ENCODE measurements at places on chromosomes 11 and 22. TPM values are rescaled to one million over a fixed set of nuclear protein-coding genes. Genes with fewer than 3 reads are reported as not detected.
A peak's percentile ranks its signal among the peaks of the same experiment; 100 is the strongest.

GRCh38 chr11:62823677-62824076 is 8.2 kb downstream of the STX5 start:
- H3K27ac ChIP-seq = no peak overlapping the region
- no peaks in the 10 kb centered on the region for H3K27me3 ChIP-seq
- no peak overlapping the region for H3K4me3 ChIP-seq
- no peaks in the 10 kb centered on the region for H3K4me1 ChIP-seq
- peaks cover 72% of the 10 kb centered on the region for H3K36me3 ChIP-seq

DNA sequence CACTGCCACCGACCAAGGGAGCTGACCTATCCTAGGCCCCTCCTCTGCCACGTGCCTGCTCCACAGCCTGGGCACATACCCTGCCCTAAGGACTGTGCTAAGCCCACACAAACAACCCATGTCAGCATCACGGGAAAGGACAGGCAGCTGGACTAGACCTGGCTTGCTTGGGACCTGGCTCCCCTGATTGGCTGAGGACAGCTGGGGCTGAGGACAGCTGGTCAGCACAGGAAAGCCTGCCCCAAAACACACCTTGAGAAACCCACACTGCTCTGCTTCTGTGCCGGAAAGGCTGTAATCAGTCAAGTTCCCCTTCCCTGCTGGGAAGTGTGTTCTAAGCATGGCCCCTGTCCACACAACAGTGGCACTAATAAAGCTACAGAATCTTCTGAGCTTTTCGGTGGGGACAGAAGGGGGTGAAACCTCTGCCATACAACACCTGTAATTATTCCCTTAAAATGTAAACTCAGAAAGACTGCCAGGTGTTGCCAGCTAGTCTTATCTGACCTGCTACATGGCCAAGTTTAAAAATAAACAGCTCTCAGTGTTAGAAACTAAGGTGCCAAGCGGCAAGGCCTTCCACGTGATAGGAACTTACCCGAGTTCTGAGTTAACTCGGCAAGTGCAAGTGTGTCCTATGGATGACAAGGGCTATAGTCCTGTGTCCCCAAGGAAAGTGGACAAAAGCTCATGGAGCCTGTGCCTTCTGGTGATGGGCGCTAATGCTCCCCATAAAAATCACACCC is 35.7 kb upstream of the ARFGAP3 start:
- DNase-seq = no peak
- no peak overlapping the region for H3K4me3 ChIP-seq
- peaks cover 21% of the 10 kb centered on the region for H3K36me3 ChIP-seq
- no peak overlapping the region for H3K27ac ChIP-seq
- no peaks in the 10 kb centered on the region for H3K4me1 ChIP-seq

DNA sequence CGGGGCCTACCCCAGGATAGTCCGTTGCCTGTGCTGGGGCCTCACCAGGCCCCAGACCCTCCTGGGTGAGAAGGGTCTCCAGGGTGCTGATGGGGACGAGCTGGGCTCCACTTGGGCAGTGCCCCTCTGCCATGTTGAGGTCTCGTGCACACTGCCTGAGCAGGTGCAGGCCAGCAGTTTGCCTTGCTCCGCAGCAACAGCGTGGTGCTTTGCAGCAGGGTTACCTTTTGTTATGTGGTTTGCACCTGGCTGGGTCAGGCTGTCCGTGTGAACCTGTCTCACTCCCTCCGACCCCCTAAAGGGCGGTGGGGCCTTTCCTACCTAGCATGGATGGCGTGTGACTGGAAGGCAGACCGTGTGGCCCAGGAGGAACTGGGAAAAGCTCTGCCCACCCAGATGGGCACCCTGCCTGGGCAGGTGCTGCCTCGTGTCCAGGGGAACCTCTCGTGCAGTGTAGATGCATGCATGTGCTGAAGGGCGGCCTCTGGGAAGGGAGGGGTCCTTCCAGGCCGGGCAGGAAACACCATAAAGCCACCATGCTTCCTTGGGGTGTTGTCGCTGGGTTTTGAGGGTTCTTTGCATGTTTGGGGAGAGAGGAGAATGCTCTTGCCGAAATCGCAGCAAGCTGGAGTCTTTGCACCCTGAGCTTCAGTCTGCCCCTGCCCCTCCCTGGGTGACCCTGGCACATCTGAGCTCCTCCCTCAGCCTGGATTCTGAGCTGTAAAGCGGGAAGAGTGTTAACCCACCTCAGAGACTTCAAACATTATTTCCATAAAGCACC is 75.4 kb upstream of the PPARA start:
- no peaks in the 10 kb centered on the region for H3K27me3 ChIP-seq
- H3K4me3 ChIP-seq = no peak overlapping the region
- no peak overlapping the region for H3K27ac ChIP-seq
- H3K36me3 ChIP-seq = no peaks in the 10 kb centered on the region
- no peaks in the 10 kb centered on the region for H3K4me1 ChIP-seq
- no peak for DNase-seq

GRCh38 chr11:12410006-12410728 is 32.8 kb downstream of the PARVA start:
- H3K27ac ChIP-seq = no peak overlapping the region
- H3K4me1 ChIP-seq = no peaks in the 10 kb centered on the region
- H3K4me3 ChIP-seq = no peak overlapping the region
- peaks cover 16% of the 10 kb centered on the region for H3K27me3 ChIP-seq
- no peaks in the 10 kb centered on the region for H3K36me3 ChIP-seq

- H3K27ac ChIP-seq = no peak overlapping the region
- H3K36me3 ChIP-seq = no peaks in the 10 kb centered on the region
- no peaks in the 10 kb centered on the region for H3K4me1 ChIP-seq
- no peak for DNase-seq
- no peaks in the 10 kb centered on the region for H3K27me3 ChIP-seq
Observed at GRCh38 chr11:26062660-26063059, 269.3 kb upstream of the ANO3 start.

GRCh38 chr22:41485033-41485432 is 16.1 kb downstream of the ACO2 start:
- H3K4me3 ChIP-seq = no peak overlapping the region
- H3K4me1 ChIP-seq = peaks cover 23% of the 10 kb centered on the region
- no peak overlapping the region for H3K27ac ChIP-seq
- DNase-seq = no peak
- H3K36me3 ChIP-seq = peaks cover 45% of the 10 kb centered on the region
- H3K27me3 ChIP-seq = no peaks in the 10 kb centered on the region

DNA sequence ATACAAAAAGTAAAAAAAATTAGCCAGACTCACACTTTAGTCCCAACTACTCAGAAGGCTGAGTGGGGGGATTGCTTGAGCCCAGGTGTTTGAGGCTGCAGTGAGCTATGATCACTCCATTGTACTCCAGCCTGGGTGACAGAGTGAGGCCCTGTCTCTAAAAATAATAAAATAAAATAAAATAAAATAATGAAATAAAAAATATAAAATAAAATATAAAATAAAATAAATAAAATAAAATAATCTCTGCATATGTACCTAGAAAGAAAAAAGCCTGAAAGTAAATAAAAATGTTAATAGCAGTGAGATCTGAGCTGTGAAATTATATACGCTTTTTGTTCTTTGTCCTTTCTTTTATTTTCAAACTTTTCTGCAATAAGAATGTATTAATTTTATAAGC is 17.1 kb upstream of the LRP5 start:
- H3K36me3 ChIP-seq = no peaks in the 10 kb centered on the region
- H3K4me1 ChIP-seq = peaks cover 27% of the 10 kb centered on the region
- H3K27me3 ChIP-seq = no peaks in the 10 kb centered on the region
- no peak overlapping the region for H3K4me3 ChIP-seq
- DNase-seq = no peak
- H3K27ac ChIP-seq = no peak overlapping the region

DNA sequence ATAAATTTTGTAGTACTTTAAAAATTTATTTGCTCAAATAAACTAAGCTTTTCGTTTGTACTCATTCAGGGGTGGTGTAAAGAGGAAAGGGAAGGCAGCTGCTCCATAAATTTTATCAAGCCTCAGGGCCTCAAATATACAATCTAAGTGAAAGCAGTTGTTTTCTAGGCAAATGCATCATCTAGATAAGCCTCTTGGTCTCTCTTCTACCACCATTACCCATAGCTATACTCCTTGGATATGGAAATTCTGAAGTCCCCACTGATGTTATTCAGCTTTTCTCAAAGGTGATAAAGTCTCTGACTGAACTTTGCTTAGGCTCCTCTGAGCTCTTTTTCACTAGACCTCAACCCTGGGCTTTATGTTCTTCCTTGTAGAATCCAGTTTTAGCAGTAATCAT is 1313.1 kb downstream of the JRKL start:
- H3K4me3 ChIP-seq = no peak overlapping the region
- H3K27me3 ChIP-seq = no peaks in the 10 kb centered on the region
- H3K27ac ChIP-seq = peak overlapping the region; percentile 30
- DNase-seq = peak; percentile 9

- H3K36me3 ChIP-seq = no peaks in the 10 kb centered on the region
- H3K4me1 ChIP-seq = no peaks in the 10 kb centered on the region
- H3K27me3 ChIP-seq = no peaks in the 10 kb centered on the region
- no peak overlapping the region for H3K4me3 ChIP-seq
Observed at GRCh38 chr11:100984668-100985067, 144.9 kb downstream of the PGR start.

- H3K36me3 ChIP-seq = no peaks in the 10 kb centered on the region
- no peaks in the 10 kb centered on the region for H3K27me3 ChIP-seq
- no peak for DNase-seq
- no peak overlapping the region for H3K27ac ChIP-seq
- no peak overlapping the region for H3K4me3 ChIP-seq
Observed at GRCh38 chr11:112166562-112166961, 610 bp upstream of the TEX12 start.

- H3K4me1 ChIP-seq = no peaks in the 10 kb centered on the region
- H3K36me3 ChIP-seq = no peaks in the 10 kb centered on the region
- DNase-seq = no peak
- peaks cover 47% of the 10 kb centered on the region for H3K27me3 ChIP-seq
- no peak overlapping the region for H3K27ac ChIP-seq
- no peak overlapping the region for H3K4me3 ChIP-seq
Observed at GRCh38 chr11:71102251-71102995, 150.0 kb downstream of the SHANK2 start.

DNA sequence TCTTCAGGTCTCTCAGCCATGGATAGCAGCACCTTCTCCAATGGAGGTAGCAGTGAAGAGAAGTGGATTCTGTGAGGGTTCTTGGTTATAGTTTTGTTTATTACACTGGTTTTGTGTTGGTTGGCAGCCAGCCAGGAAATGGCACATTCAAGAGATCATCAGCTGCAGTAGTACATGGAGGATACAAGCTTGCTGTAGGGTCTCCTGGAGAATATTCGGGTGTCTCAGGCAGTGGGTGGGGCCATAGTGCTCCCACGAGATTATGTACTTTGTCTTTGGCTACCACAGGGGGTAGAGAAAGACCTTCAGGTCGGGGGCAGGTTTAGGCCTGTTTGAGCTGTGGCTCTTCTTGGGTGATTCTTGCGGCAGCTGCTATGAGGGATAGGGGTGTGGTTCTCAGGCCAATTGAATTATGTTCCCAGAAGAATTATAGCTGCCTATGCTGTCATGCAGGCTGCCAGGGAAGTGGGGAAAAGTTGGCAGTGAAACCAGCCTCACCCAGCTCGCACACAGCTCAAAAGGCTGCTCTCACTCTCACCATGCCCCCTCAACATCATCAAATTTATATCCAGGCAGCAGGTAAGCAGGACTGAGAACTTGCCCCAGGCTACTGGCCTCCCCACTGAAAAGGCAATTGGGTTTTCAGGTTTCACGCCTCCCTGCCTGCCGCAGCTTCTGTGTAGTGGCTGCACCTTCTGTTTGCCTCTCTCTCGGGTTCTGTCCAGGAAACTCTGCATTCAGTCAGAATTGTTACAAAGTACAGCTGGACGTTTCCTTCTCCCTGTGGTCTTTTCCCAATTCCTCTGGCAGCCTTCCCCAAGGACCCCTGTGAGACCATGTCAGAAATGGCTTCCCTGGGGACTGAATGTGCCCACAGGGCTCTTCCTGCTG is 435.5 kb downstream of the LUZP2 start:
- DNase-seq = no peak
- no peaks in the 10 kb centered on the region for H3K36me3 ChIP-seq
- no peaks in the 10 kb centered on the region for H3K27me3 ChIP-seq
- no peak overlapping the region for H3K4me3 ChIP-seq
- no peaks in the 10 kb centered on the region for H3K4me1 ChIP-seq

- H3K27ac ChIP-seq = no peak overlapping the region
- peaks cover 58% of the 10 kb centered on the region for H3K27me3 ChIP-seq
- DNase-seq = no peak
- H3K4me1 ChIP-seq = peaks cover 9% of the 10 kb centered on the region
- H3K36me3 ChIP-seq = no peaks in the 10 kb centered on the region
Observed at GRCh38 chr11:1637628-1638027, 8.1 kb downstream of the KRTAP5-5 start.

DNA sequence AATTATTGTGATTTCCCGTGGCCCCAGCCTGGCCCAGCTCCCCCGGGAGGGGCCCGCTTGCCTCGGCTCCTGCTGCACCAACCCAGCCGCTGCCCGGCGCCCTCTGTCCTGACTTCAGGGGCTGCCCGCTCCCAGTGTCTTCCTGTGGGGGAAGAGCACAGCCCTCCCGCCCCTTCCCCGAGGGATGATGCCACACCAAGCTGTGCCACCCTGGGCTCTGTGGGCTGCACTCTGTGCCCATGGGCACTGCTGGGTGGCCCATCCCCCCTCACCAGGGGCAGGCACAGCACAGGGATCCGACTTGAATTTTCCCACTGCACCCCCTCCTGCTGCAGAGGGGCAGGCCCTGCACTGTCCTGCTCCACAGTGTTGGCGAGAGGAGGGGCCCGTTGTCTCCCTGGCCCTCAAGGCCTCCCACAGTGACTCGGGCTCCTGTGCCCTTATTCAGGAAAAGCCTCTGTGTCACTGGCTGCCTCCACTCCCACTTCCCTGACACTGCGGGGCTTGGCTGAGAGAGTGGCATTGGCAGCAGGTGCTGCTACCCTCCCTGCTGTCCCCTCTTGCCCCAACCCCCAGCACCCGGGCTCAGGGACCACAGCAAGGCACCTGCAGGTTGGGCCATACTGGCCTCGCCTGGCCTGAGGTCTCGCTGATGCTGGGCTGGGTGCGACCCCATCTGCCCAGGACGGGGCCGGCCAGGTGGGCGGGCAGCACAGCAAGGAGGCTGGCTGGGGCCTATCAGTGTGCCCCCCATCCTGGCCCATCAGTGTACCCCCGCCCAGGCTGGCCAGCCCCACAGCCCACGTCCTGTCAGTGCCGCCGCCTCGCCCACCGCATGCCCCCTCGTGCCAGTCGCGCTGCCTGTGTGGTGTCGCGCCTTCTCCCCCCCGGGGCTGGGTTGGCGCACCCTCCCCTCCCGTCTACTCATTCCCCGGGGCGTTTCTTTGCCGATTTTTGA is 3.3 kb upstream of the ANKRD13D start:
- H3K36me3 ChIP-seq = peaks cover 77% of the 10 kb centered on the region
- no peak for DNase-seq
- no peaks in the 10 kb centered on the region for H3K27me3 ChIP-seq
- peaks cover 15% of the 10 kb centered on the region for H3K4me1 ChIP-seq
- H3K27ac ChIP-seq = no peak overlapping the region

KCNA4 gene
- total RNA-seq = not detected

TBX10 gene
- total RNA-seq = not detected

DEFB108B gene
- not detected for total RNA-seq

TMPRSS4 gene
- 6.6 TPM for total RNA-seq

SPDYC gene
- 15.1 TPM for total RNA-seq

All from K562 (cell line).